Esophagus squamous epithelium (tissue), 5 donors: ENCODE measurements at places on chromosomes 2 and 18.

DNA sequence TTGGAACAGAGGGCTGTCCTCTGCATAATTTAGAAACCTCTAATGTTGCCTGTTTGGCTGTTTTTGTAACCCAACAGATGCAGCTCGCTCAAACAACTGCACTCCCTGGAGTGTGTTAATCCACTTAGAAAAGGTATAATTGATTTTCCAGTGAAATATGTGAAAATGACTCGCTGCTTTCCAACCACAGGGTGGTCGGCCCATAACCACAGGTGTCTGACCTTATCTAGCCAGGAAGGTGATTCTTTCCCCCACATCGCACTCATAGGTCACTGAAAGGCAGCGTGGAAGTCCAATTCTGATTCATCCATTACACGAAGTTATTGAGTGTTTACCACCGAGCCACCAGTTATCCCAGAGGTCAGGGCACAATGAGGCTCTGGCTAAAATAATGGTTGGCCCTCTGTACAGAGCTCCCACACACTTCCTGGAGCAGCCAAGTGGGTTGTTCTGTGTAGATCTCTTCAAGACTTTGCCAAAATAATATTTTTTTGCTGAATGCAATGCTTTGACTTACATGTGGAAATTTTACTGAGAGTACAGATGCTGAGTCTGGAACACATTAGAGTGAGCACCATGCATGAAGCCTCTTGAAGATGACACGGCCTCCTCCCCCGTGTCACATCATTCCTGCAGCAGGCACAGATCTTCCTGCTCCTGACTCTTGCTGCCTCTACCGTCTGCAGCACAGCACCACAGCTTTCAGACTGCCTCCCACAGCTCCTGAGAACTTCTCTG is 396.2 kb downstream of the ZNF516 start:
- DNase-seq: no peak

DNA sequence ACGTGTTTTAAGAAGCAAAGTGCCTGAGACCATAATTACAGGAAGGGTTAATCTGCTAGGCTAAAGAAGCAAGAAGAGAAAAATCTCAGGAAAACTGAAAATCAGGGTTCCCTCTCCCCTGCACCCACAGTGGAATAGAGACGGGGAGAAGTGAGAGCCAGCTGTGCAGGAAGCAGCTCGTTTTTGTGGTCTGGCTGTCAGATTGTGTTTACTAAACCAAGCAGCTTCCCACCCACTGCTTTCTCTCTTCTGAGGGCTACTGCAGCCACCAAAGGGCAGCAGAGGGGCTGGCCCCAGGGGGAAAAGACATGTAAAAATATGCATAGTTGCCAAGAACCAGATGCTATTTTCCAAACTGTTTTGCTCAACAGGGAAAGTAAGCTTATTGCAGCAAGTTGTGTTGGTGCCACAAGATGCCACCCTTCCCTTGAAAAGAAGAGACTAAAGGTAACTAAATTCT is 72.6 kb upstream of the THUMPD2 start:
- DNase-seq: no peak

GRCh38 chr18:68233018-68233417 is 481.9 kb downstream of the TMX3 start:
- no peak for DNase-seq

DNA sequence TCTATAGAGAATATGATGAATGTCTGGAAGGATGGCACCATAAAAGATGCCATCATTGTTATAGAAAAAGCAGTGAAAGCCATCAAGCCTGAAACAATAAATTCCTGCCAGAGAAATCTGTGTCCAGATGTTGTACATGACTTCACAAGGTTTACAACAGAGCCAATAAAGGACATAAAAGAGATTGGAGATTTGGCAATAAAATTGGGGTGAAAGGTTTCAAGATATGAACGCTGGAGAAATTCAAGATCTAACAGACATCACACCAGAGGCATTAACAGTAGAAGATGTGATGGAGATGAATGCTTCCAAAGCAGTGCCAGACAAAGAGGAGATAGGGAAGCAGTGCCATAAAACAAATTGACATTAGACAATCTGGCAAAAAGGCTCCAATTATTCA is 518.8 kb upstream of the ACVR2A start:
- no peak for DNase-seq

DNA sequence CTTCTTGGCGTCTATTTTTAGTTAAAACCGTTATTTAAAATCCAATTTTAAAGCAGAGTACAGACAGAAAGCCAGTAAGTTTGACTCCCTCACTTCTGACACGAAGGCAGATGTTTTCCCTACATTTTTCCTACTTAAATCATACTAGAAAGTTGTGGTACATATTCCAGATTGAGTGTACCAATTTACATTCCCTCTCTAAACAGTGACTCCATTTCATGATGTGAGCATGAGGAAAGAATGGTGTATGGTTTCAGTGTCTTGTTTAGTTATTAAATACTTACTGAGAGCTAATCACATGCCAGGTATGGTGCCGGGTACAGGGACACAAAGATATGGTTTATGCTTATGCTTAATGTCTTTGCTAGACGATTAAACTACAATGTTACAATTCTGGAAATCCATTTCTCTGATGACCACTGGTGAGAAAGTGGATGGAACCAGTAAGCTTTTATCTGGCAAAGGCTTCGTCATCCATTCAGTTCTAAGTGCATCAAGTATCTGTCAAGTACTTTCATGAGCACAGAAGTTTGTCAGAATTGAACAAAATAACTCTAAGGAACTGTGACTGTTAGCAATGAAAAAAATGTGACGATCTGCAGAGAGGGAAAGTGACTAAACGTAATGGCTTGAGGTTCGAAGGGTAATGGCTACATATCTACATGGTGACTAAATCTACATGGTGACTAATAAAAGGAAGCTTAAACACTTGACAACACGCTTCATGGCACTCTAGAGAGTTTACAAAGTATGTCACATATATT is 25.7 kb downstream of the MAP4K3 start:
- no peak for DNase-seq

DNA sequence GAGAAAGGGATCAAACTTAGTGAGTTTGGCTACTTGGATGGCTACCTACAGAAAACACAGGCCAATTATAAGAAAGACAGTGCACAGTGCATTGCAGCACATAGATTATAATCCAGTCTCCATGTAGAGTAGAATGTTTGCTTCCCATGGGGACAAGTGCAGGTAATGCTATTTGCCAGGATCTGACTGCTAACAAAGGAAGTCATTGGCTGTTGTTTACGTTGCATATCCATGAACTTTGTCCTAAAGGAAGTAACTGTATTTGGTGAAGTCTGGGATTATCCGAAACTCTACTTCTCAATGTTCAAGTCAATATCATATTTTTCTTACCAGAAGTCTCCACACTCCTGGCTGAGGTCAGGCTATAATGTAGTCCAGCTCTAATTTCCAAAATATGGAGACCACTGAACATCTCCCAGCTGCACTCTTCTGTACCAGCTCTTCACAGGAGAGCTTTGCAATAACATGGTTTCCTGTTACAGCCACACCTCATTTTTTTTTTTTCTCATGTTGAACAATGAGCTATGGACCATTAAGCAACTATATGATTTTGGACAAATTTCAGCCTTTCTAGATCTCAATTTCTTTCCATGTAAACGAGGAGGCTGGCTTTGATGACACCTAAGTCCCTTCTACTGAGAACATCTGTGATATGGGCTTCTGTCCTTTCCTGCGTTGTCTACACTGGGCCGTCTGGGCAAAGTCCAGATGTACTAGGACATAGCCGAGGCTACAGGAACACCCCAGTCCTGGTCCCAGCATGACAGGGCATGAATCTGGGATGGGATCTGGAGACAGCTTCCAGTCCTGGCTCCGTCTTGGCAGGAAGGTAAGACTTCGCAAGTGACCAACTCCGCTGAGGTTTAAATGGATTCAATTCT is 154.8 kb downstream of the LAMA1 start:
- no peak for DNase-seq

GRCh38 chr2:184534986-184535385 is 63.3 kb upstream of the ZNF804A start:
- no peak for DNase-seq

- DNase-seq: no peak
Measured at GRCh38 chr2:33153008-33153407, 206.3 kb downstream of the LTBP1 start.

GRCh38 chr2:239664216-239664810 is 263.5 kb upstream of the HDAC4 start:
- DNase-seq: no peak

- DNase-seq: no peak
Measured at GRCh38 chr2:240133401-240133800, 2.7 kb downstream of the COPS9 start.

- DNase-seq: peak; percentile 18
Measured at GRCh38 chr2:8090748-8091700, 590.8 kb upstream of the ID2 start.

DNA sequence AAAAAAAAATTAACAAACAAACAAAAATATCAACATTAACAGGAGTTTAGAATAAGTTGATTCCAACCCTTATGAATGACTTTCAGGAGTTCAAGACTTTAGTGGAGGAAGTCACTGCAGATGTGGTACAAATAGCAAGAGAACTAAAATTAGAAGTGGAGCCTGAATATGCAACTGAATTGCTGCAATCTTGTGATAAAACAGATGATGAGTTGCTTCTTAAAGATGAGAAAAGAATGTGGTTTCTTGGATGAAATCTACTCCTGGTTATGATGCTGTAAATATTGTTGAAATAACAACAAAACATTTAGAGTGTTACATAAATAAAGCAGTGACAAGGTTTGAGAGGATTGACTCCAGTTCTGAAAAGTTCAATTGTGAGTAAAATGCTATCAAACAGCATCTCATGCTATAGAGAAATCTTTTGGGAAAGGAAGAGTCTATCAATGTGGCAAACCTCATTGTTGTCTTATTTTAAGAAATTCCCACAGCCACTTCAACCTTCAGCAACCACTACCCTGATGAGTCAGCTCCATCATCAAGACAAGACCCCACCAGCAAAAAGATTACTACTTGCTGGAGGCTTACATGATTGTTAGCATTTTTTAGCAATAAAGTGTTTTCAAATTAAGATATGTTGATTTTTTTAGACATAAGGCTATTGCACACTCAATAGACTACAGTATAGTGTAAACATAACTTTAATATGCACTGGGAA is 42.7 kb upstream of the TAF4B start:
- DNase-seq: no peak

DNA sequence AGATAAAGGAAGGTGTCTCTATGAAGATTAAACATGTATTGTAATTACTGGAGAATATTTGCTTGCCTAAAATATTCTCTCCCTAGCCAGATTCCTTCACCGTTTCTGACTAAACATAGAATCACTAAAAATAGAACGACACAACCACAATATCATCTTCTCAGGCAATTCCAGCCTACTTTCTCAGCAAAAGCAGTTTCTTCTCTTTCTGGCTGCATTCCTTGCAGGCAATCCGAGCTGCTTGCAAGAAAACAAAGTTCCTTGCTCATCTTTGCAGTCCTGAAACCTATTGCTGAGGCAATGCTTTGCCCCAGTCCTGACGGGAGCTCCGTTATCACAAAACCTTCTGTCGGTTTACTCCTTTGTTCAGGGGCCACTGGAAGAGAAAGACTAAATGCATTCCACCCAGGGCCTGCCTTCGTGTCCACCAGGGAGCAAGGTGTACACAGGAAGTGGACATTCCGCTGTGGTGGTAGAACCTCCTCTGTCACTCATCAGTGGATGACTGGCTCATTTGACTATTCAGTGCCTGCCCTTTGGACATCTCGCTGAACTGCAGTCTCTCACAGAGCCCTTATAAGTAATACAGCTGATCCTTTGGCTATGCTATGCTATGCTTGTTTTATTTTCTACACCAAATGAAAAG is 239.2 kb upstream of the DOK6 start:
- DNase-seq: no peak

DNA sequence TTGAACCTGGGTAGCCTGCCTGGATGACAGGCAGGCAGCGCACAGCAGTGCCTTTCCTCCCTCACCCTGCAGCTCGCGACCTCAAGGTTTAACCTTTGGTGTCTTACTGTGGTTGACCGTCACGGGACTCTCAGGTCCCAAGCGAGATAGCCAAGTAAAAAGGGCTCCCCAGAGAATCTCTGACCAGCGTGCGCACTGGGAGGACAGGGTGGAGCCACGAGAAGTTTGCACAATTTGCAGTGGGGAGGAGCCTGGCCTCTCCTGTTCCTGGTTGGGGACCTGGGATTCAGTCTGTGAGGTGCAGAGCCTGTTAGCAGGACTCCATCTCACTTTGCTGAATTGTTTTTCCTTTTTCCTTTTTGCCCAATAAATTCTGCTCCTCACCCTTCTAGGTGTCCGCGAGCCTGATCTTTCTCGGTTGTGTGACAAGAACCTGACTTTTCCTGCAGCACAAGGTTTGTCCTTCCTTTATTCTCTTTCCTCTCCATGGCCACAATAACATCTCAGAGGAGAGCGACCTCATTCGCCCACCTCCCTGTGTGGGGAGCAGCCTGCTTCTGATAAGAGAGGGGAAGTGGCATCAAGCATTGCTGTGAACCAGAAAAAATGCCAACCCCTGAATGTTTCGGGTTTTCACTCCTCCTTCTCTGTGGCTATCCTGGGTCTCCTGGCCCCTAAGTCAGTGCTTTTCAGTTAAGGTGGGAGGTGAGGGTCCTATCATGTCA is 36.2 kb downstream of the POU3F3 start:
- DNase-seq: no peak

GRCh38 chr2:16716024-16716423 is 50.4 kb upstream of the CYRIA start:
- no peak for DNase-seq

- DNase-seq: no peak
Measured at GRCh38 chr2:213238753-213239495, 45.3 kb upstream of the SPAG16 start.

DNA sequence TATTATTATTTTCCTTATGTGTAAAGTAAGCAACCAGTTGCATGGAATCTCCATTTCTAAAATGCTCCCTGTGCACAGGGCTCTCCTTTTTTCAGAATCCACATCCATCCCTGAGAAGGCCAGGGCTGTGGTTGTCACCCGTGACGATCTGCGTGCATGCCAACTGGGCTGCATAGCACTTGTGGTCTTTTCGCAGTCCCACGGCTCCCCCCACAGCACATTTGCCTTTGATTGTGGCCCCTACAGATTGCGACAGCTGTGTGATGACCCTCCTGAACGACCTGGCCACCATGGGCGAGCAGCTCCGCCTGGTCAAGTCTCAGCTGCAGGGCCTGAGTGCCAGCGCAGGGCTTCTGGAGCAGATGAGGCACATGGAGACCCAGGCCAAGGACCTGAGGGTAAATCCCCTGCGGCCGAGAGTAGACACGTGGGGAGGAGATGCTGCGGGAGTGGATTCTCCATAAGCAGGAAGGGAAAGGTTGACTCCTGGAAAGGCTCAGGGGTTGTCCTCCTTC is 119.8 kb upstream of the TTC39C start:
- no peak for DNase-seq

GRCh38 chr18:3692691-3693090 is 242.7 kb downstream of the TGIF1 start:
- no peak for DNase-seq
